ENCODE measurements at places on chromosomes 2 and 18. TPM values are rescaled to one million over a fixed set of nuclear protein-coding genes. Genes with fewer than 3 reads are reported as not detected.

The CDCA7 gene
- total RNA-seq, result 6.2 TPM

The CCDC68 gene
- 7.4 TPM for total RNA-seq

The ATP5F1A gene
- total RNA-seq, result 609 TPM

The CAPN14 gene
- 0.16 TPM for total RNA-seq

The RTP5 gene
- not detected for total RNA-seq

The G6PC2 gene
- not detected for total RNA-seq

The LOXL3 gene
- total RNA-seq, result 11.9 TPM

The CRYBA2 gene
- total RNA-seq, result not detected

The ARHGAP28 gene
- 221 TPM for total RNA-seq

The ASB18 gene
- total RNA-seq, result not detected

The OSR1 gene
- 117 TPM for total RNA-seq

The RANBP2 gene
- 81.6 TPM for total RNA-seq

The AKAIN1 gene
- total RNA-seq, result not detected

The MAPK4 gene
- total RNA-seq, result not detected

The R3HDM1 gene
- 8.6 TPM for total RNA-seq

The NR4A2 gene
- 0.41 TPM for total RNA-seq

The SAG gene
- total RNA-seq, result not detected
